HS-5 (cell line): ENCODE measurements at places on chromosomes 12 and 14.
A peak's percentile ranks its signal among the peaks of the same experiment; 100 is the strongest.

GRCh38 chr14:71932229-71932981 is at the start of gene RGS6:
TSS of gene RGS6 (plus strand) at chr14:71932429.
- no peak for DNase-seq

GRCh38 chr12:71008616-71009015 is 88.1 kb upstream of the PTPRR start:
- DNase-seq, result no peak

DNA sequence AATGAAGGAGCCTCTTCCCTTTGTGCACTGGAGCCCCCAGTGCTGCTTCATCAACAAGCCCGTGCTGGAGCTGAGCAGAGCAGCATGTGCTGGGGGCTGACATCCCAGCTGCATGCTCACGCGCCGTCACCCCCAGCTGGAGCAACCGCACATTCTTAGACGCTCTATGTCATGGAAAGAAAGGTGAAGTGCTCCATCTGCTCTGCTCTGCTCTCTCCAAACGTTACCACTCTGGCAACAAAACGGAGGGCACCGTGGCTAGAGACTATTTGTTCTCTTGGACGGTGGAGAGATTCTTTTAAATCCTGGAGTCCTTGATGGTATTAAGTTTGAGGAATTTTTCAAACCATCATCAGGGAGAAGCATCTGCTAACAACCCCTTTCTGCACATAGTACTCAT is 208.4 kb downstream of the C12orf75 start:
- DNase-seq, result no peak

DNA sequence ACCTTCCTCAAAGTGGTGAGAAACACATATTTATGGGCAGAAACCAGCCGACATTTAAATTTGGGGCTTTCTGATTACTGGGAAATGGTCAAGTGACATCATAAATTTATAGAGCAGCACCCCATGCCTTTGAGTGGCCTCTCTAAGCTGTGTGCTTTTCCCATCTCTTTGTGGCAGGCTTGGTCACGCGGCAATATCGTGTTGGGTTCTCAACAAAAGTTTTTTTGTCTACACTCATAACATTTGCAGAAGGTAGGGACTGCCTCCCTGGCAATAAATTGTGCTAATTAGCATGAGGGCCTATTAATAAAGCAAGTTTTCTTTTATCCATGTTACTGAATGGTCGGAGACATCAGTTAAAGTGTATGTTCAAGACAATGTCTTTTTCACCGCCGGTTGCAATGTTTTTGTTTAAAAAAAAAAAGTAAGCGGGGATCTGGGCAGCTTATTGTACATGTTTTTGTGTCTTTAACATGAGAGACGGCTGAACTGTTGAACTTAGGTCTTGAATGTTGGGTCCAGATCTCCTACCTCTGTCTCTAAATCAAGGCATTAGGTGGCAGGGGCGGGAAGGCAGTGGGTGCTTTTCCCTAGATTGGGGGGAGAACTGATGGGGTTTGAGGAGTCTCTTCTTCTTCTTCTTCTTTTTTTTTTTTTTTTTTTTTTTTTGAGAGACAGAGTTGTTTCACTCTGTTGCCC is 193.3 kb downstream of the PHETA1 start:
- no peak for DNase-seq

DNA sequence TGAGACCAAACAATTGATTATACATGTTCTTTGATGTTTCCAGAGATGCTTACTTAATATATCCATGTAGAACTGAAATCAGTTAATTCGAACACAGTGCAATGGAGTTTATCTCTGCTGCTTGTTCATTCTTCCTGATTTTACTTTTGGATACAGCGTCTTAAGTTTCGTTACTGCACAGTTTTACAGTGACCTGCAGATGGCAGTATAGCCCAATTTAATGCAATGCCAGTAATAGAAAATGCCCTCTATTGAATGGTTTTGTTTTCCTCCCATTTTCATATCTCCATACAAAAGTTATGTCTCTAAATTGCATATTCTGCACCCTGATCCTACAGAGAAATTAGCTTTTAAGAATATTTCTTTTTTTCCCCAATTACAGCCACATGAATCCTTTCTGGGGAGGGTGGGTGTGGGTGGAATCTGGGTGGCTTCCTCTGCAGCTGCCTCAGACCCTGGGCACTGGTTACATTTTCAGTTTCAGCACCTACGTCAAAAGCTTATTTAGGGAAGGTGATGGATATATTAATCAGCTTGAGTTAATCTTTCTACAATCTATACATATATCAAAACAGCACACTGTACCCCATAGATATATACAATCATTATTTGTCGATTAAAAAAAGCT is 101.1 kb upstream of the DCD start:
- DNase-seq, result peak; percentile 13

GRCh38 chr14:72024043-72024407 is 91.8 kb downstream of the RGS6 start:
- DNase-seq, result no peak

- no peak for DNase-seq
Observed at GRCh38 chr12:38544330-38545066, 227.9 kb downstream of the ALG10B start.

GRCh38 chr12:34400411-34400881 is 378.1 kb downstream of the ALG10 start:
- DNase-seq, result no peak

DNA sequence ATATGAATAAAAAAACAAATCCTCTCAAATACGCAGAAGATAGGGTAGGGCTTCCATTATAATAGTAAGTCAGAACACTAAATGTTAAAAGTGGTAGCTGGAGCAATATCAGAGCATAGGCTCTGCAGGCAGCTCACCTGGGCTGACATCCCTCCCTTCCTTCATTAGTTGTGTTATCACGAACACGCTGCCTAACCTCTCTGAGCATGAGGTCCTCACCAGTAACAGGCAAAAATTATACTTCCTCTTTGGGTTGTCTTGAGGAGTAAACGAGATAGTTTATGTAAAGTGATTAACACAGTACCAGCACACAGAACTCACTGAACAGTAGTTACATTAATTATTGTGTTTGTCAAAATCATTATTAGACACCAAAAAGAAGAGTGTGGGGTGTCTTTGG is 154.3 kb downstream of the STXBP6 start:
- no peak for DNase-seq

DNA sequence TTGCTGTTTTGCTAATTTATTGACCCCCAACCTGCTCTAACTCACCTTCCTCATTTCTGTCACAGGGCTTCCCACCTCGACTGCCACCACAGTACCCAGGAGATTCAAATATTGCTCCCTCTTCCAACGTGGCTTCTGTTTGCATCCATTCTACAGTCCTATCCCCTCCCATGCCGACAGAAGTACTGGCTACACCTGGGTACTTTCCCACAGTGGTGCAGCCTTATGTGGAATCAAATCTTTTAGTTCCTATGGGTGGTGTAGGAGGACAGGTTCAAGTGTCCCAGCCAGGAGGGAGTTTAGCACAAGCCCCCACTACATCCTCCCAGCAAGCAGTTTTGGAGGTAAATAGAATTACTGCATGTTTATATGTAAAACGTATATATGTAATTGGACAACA is 68.8 kb downstream of the RAD52 start:
- no peak for DNase-seq

DNA sequence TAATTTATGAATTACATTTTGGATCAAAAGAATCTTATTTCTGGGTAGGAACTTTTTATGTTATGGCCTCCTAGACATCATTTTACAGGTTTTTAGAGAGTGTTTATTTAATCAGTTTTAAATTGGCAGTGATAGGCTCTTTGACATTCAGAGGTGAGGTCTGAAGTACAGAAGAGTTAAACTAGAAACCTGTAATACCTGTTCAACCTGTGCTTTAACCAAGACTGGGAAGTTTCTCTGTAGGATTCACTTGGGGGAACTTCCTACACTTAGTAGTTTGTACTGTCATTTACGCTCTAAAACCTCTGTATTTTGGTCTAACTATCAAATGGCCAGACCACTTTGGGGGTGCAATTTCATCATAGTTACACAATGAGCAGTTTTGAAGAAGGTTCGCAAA is 35.9 kb downstream of the PLEKHA5 start:
- no peak for DNase-seq

DNA sequence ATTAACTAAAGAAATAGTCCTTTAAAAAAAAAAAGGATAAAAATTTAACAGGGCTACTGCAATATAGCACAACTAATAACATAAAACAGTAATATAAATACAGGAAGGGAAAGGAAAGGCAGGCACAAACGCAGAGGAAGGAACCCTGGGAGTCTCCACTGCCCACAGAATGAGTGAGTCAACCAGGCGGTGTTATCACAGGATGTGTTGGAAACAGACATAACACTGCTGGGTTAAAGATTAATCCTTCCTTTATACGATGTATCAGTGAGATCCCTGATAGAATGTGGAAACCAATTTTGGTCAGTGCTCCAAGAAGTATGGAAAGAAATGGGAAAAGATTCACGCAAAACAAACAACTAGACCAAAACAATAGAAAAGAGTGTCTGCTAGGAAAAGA is 47.9 kb downstream of the FGD6 start:
- DNase-seq, result peak; percentile 46

DNA sequence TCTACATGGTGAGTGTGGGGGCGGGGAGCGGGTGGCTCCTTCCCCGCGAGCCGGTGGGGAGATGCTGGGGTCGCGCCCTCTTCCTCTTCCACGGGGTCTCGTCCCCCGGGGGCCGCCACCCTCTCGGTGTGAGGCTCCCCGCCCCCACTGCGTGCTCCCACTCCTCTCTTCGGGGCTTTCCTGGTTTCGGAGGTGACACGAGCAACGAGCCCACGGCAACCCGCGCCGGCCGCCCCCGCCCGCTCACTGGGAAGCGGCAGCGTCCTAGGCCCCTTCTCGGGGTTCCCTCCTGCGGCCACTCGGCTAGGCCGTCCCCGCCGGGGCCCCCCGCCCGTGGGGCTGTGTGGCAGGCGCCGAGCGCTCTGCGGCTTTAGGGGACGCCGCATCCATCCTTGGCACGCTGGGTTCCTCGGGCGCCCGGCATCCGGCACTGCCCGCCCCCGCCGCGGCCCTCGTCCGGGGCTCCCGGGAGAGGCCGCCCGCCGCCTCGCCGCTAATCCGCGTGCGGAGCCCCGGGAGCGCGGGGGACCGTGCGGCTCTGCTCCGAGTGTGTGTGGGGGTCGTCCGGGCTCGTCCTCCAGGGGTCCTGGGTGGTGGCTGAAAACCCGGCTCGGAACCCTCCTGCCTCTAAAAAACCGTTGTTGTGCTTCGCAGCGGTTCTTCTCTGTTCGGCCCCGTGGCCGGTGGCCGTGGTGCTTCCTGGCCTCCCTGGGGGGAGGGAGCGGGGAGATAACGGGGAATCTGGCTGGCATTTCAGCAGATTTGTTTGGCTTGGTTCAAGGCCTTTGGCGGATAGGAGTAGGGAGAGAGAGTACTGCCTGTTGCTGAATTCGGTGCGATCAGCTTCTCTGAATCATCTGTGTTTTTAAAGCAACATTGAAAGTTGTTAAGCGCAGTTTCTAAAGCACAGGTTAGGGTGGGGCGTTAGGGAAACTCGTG is 1.0 kb downstream of the PCNX1 start:
- no peak for DNase-seq

- DNase-seq, result no peak
Observed at GRCh38 chr12:104636496-104636895, 179.7 kb downstream of the CHST11 start.

DNA sequence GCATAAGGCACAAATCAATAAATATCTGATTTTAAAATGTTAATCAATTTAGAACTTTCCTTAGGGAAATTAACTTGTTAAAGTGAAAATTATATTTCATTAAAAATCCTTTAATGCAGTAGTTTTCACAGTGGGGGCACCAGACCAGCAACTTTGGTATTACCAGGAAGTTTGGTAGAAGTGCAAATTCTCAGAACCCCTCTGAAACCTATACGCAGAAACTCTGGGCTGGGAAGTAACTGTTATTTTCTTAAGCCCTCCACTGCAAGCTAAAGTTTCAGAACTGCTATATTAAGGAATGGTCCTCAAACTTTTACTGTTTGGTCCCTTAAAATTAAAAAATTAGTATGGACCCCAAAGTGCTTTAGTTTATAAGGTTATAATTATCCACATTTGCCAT is 35.7 kb downstream of the GNPTAB start:
- DNase-seq, result no peak

GRCh38 chr12:4014444-4014843 is 141.2 kb upstream of the PARP11 start:
- DNase-seq, result no peak

GRCh38 chr14:22163051-22163450 is 426.0 kb downstream of the DAD1 start:
- DNase-seq, result no peak

- DNase-seq, result no peak
Observed at GRCh38 chr14:102872020-102872419, 50.4 kb upstream of the AMN start.

DNA sequence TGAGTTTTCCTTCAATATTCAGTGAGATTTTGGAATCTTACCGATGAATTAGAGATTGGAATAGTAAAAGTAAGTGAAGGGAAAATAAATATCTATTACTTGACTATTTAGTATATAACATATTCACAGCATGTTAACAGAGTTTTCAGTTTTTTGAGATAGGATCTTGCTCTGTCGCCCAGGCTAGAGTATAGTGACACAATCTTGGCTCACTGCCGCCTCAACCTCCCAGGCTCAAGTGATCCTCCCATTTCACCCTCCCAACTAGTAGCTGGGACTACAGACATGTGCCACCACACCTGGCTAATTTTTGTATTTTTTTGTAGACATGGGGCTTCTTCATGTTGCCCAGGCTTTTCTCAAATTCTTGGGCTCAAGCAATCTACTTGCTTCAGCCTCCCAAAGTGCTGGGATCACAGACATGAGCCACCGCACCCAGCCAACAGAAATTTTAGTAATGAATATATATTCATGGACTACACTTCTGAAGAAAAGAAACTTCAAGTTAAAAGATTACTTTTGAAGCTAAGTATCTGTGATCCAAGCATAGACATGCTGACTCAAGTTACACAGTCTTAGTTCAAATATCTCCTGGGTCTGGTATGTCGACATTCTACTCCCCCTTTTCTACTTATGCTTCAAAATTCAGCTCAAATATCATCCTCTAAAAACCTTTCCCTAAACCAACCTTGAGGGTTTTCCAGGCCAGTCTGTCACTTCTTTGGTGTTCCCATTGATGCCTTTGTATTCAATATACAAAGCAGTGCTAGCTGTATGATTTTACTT is 13.8 kb downstream of the UBE2N start:
- DNase-seq, result no peak

GRCh38 chr14:56339855-56340701 is 221.9 kb downstream of the PELI2 start:
- DNase-seq, result peak; percentile 79

DNA sequence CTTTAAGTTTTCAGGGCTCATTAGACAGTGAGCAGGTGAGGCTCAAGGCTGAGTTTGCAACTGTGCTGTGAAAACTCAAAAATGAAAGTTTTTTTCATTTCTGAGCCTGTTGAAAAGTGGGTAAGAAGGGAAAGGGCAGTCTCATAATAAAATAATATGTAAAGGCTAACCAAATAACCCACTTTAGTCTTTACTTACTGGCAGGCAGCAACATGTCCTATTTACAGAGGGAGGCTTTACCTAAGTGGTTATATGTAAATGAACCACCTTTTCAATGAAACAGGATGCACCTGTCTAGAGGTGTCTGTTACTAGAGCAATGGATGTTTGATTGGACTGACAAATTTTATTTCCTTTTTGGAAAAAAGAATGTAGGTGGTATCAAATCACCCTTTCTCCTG is 158.0 kb downstream of the ETV6 start:
- no peak for DNase-seq

GRCh38 chr14:74049876-74050495 is 30.8 kb downstream of the BBOF1 start:
- DNase-seq, result no peak
